Activated naive CD4-positive, alpha-beta T cell treated with anti-CD3 and anti-CD28 coated beads, Interleukin-2, amount 50 U/mL, for 72 hours (primary cell): ENCODE measurements at places on chromosomes 2 and 18.

DNA sequence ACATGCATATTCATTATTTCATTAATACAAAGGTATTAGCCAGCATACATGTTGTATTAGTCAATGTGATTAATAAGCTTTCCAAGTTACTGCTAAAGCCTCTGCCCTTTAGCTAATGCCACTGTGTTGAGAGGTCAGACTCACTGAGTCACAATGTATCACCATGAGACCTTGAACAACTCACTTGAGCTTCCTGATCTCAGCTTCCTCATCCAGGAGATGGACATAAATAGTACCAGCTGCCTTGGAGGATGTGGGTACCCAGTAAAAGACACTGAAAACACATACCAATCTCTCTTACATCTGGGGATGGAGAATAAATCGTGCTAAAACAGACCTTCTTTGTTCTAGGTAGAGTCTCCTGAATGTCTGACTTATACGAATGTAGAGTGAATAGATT, 224.6 kb downstream of the EPHA4 start:
- no peak for DNase-seq

GRCh38 chr2:217475791-217476190, 527.0 kb downstream of the TNS1 start:
- no peak for DNase-seq

GRCh38 chr2:66235428-66235827, 199.5 kb upstream of the MEIS1 start:
- DNase-seq: no peak

DNA sequence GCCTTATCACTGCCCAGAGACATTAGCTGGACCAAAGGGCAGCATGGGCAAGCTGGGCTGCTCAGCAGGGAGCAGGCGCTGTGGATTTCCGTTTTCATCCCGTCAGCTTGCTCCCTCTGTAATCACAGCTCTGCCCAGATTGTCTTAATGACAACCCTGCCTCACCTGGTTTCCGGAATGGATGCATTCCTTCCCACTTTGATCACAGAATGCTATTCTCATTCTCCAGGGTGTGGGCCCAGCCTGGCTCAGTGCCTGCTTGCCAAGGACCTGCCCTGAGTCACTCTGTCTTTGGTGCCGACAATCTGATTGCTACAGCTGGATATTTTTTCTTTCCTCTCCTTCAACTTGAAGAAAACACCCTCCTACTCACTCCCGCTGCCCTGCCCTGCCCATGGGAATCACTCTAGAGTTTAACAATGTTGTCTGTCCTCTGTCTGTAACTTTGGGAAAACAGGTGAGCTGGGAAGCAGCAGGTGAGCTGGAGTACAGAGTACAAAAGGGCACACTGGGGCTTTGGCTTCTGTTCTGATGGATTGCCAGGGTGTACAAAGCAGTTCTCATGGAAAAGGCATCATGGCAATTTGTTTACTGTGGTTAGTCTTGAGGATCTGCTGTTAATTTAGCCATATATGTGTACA, 27.2 kb upstream of the FAM136A start:
- no peak for DNase-seq

DNA sequence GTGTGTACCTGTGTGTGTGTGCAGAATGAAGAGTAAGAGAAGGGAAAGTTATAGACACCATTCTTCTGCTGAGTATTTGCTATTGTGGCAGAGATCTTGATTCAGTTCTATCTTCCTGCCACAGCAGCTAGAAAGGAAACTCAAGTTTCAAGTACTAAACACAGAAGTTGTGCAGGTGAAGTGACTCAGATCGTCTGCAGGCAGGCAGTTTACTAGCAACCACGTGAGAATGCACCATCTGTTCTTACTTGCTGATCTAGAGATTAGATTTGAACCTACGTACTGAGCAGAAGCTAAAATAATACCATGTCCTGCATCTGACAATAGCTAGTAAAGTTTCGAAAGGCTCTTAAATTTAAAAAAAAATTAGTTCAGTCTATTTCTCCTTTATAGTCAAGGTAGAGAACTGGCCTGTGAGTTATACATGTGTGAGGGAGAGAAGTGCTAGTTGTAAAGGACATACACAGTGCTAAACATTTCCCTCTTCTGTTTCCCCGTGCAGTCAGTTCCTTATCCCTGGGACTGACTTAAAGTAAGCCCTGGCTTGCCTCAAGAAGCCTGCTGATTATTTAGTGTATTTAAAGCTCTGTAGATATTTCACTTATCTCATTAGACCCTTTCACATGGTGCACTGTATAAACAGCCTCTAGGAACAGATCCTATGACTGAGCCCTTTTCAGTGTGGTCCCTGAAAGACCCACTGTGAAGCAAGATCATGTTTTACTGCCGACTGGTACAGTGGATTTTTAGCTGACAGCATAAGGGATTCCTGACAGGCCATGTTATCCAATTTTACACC, 45.0 kb downstream of the SLC38A11 start:
- DNase-seq: no peak

GRCh38 chr18:24086082-24086481, 52.8 kb upstream of the CABYR start:
- no peak for DNase-seq

GRCh38 chr18:39167990-39168389, 1602.4 kb upstream of the CELF4 start:
- DNase-seq: no peak

DNA sequence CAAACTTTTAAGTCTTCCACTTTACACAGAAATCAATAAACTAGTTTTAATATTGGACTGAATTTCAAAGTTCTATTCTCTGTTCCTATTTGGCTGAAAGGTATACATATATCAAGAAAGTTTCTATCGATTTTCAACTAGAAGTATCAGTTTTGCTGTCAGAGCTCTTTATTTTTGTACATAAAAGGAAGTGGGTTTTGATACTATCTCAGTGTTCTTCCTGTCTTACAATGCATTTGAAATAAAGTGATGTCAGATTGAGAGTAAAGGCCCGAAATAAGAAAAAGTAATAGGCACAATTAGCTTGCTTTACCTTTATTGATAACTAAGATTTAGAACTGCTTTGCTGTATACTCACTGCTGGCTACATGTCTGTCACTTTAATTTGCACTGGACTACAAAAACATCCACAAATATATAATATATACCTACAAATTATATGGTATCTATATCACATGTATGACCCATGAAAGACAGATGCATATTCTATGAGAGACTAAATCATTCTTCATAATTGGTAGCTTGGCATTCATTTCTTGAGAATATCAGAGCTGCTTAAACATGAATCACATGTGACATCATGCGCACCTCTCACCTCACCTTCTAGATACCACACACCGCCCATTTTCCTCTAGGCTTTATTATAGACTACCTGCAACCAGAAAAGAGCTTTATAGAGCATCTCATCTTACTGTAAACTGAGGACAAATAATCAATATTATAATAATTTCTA, 83.6 kb downstream of the ASXL2 start:
- DNase-seq: no peak

DNA sequence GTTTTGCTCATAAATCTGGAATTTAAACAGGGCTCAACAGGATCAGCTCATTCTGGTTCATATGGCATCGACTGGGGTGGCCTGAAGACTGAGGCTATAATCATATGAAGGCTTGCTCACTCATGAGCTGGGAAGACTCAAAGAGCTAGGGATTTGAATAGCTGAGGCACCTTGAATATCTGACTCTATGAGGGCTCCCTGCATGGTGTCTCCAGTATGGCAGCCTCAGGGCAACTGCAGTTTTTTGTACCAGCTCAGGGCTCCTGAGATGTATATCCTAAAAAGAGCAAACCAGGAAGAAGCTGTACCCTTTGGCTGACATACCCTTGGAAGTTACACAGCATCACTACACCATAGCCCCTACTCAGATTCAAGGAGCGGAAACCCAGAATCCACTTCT, 15.3 kb upstream of the GPR39 start:
- no peak for DNase-seq

- DNase-seq: no peak
Observed at GRCh38 chr18:1968801-1969498, 602.4 kb downstream of the METTL4 start.

- DNase-seq: no peak
Observed at GRCh38 chr2:149430743-149431736, 100.7 kb downstream of the LYPD6 start.

- no peak for DNase-seq
Observed at GRCh38 chr2:98155291-98155690, 68.3 kb downstream of the VWA3B start.

- DNase-seq: no peak
Observed at GRCh38 chr2:235660484-235661082, 166.7 kb downstream of the AGAP1 start.

GRCh38 chr2:186912979-186913378, 64.0 kb upstream of the ZSWIM2 start:
- DNase-seq: no peak

DNA sequence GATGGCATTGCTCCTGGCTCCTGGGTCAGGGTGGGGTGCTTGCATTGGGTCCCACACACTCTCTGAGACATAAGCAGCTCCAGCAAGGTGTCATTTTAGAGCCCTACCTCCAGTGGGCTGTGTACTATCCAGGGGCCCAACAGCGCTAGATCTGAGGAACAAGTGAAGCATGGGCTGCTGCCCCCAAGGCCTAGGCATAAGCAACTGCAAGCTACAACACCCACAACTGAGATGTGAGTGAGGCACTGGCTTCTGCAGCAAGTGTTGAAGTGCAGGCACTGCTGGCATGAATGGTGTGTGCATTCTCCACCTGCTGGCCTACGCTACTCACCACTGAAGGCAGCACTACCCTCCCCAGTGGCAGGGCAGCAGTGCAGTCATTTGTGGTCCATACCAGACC, 81.0 kb upstream of the STK39 start:
- DNase-seq: no peak

GRCh38 chr2:58923869-58924268, 682.7 kb upstream of the FANCL start:
- no peak for DNase-seq

DNA sequence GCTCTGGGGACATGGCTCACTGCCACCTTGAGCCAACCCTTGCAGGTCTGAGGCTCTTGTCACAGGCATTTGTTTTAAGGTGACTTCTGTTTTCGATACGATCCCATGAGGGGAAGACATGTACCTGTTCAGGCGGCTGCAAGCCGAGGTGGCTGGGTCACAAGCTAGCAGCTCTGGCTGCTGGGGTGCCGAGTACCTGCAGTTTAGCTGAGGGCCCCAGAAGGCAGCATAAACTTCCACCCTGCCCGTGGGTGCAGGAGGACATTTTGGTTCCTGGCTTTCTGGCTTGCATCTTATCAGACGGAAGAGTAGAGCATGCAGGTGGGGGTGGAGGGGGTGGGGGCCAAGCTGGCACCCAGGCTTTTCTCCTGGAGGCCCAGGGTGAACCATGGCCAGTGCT, 28.4 kb downstream of the COA5 start:
- no peak for DNase-seq

GRCh38 chr18:251572-251971, 16.3 kb downstream of the THOC1 start:
- no peak for DNase-seq

- no peak for DNase-seq
Observed at GRCh38 chr2:156340377-156340776, 7.9 kb upstream of the NR4A2 start.

DNA sequence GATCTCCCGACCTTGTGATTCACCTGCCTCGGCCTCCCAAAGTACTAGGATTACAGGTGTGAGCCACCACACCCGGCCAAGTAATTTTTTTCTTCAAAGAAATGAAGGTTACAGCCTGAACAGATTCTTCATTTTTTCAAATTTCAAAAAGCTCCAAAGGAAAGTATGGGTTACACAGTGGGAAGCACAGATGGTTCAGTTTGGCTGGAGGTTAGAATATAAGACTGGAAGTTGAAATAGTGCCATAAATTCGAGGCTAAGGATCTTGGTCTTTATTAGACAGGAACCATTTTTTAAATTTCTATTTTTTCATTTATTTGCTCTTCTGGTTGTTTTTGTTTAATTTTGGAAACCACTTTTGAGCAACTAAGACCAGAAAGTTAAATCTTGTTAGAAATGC, 120.0 kb downstream of the STK39 start:
- DNase-seq: no peak

DNA sequence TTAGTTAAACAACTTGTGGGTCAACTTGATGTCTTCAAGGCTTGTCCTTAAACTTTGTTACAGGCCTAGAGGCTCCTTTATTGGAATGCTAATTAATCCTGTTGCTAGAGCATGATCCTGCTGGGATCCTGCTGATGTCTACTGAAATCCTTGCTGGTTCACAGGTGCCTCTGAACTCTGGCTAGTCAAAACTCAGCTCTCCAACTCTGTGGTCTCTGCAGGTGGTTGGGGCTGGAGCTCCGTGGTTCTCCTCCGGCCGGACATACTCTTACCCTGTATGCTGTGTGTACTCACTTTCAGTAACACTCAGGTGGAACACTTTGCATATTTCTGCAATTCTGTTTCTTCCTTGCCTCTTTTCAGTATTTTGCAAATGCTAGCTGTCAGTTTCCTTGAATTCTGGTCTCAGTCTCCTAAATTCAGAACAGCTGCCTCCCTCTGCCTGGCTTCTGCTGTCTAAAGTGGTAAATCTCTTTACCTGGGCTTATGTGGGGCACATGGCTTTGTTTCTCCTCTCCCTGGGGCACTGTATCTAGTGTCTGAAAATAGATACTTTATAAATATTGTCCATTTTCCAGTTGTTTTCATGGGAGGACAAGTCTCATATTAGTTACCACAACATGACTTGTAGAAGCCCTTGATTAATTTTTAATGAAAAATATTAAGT, 113.0 kb downstream of the ATP9B start:
- DNase-seq: no peak

GRCh38 chr2:45860136-45861121, 209.0 kb downstream of the PRKCE start:
- peak; percentile 26 for DNase-seq

- no peak for DNase-seq
Observed at GRCh38 chr2:54559593-54560145, 103.5 kb downstream of the SPTBN1 start.

- no peak for DNase-seq
Observed at GRCh38 chr2:149122516-149122915, 84.0 kb downstream of the LYPD6B start.

- no peak for DNase-seq
Observed at GRCh38 chr18:2641638-2642037, 13.9 kb upstream of the SMCHD1 start.

DNA sequence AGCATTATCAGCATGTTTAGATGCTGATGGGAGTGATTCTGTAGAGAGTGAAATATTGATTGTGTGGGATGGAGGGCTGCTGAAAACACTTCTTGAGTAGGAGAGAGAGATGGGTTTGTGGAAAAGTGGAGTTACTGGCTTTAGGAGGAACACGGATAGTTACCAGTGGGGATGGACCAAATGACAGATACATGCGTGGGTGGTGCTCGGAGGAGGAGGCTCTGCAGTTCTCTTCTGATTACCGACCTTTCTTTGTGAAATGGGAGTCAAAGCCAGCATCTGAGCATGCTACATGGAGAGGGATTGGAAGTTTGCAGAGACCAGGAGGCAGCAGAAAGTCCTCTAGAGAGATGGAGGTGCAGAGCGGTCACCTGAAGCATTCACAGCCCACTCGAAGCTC, 26.3 kb downstream of the RNF144A start:
- no peak for DNase-seq
